ENCODE measurements at places on chromosomes 13 and 19.

GRCh38 chr19:24099829-24100228, 12.8 kb downstream of the ZNF254 start:
- DNase-seq = no peak

GRCh38 chr19:7926727-7927604, 1.0 kb upstream of the CTXN1 start:
- DNase-seq = no peak

GRCh38 chr13:75197803-75198202, 284.2 kb downstream of the TBC1D4 start:
- no peak for DNase-seq

DNA sequence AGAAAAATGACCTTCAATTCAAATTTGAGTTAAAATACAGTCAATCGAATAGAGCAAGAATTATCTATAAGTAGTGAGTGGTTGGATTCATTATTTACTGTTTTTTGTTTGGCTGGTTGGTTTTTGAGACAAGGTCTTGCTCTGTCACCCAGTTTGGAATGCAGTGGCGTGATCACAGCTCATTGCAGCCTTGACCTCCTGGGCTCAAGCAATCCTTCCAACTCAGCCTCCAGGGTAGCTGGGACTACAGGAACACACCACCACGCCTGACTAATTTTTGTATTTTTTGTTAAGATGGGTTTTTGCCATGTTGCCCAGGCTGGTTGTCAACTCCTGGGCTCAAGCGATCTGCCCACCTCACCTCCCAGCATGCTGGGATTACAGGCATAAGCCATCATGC, 25.0 kb downstream of the MTMR6 start:
- no peak for DNase-seq

DNA sequence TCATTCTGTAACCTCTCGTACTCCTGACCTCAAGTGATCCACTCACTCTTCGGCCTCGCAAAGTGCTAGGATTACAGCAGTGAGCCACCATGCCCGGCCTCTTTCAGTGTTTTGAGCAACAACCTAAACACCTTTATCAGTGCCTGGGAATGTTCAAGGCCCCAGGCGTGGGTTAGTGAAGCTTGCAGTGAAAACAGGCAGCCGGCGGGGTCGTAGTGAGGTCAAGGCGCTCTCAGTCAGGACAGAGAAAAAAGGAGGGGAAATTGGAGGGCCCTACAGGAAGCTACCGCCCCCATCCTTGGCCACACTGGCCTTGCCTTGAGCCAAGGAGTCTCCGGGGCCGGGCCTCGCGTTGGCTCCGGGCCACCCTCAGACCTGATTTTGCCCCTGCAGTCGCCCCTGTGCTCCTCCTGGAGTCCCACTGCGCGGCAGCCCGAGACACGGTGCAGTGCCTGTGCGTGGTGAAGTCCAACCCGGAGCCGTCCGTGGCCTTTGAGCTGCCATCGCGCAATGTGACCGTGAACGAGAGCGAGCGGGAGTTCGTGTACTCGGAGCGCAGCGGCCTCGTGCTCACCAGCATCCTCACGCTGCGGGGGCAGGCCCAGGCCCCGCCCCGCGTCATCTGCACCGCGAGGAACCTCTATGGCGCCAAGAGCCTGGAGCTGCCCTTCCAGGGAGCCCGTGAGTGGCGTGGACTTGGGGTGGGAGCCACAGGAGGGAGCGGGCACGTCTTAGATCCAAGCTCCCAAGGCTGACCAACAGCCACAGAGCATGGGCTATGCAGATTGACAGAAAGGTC, 17.7 kb downstream of the MAG start:
- DNase-seq = peak; percentile 50

GRCh38 chr19:47266401-47266941, 8.2 kb upstream of the INAFM1 start:
- DNase-seq = no peak

GRCh38 chr13:26628706-26629105, 71.2 kb downstream of the WASF3 start:
- peak; percentile 51 for DNase-seq

DNA sequence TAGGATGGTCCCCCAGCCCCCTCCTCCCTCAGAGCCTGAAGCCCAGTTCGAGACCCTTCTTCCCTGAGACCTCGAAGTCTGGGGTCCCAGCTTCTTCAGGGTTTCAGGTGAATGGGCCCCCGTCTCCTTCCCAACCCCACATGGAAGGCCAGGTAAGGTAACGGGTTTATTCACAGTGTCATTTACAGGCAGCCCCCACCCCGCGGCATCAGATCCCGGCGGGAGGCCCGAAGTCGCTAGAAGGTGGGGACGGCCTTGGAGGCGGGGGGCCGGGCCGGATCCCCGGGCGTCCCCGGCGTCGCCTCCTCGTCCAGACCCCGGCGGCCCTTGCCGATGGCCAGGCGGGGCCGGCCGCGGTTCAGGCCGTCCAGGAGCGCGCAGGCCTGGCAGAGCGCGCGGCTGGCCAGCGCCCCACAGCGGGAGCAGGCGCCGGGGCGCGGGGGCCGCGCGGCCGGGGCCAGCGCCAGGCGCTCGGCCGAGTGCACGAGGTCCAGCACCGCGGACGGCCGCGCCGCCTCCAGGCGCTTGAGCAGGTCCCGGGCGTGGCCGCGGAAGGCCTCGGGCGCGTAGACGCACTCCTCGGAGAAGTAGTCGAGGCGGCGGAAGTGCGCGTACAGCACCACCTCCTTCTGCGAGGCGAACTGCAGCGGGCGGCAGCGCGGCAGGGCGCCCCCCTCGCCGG, 9.7 kb downstream of the CTU1 start:
- no peak for DNase-seq

- no peak for DNase-seq
Observed at GRCh38 chr13:113080361-113080831, 25.2 kb upstream of the F7 start.

DNA sequence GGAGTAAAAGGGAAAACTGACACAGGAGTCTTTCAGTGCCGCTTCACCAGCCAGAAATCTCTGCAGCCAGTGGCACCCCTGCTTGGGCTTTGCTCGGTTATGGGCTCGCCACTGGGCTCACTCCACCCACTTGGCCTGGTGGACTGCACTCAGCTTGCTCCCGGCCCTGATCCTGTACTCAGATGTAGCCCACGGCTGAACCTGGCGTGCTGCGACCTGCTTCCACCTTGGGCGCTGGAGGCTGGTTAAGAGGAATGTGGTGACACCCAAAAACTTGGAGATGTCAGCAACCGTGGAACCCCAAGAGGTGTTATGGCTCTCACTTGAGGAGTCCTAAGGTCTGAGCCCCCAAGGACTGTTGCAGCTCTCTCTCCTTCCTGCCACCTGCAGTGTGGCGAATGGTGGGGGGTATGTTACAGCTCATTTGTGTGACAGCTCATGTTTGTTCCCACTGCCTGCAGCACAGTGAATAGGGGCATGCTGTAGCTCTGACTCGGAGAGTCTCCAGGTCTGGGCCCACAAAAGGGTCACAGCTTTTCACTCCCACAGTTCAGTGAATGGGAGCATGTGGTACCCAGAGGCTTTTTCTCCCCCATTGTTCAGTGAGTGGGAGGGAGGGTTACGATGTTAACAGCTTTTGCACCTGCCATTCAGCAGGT, 1124.5 kb upstream of the ATXN8OS start:
- no peak for DNase-seq

- no peak for DNase-seq
Observed at GRCh38 chr13:37403776-37404527, 194.6 kb downstream of the POSTN start.

DNA sequence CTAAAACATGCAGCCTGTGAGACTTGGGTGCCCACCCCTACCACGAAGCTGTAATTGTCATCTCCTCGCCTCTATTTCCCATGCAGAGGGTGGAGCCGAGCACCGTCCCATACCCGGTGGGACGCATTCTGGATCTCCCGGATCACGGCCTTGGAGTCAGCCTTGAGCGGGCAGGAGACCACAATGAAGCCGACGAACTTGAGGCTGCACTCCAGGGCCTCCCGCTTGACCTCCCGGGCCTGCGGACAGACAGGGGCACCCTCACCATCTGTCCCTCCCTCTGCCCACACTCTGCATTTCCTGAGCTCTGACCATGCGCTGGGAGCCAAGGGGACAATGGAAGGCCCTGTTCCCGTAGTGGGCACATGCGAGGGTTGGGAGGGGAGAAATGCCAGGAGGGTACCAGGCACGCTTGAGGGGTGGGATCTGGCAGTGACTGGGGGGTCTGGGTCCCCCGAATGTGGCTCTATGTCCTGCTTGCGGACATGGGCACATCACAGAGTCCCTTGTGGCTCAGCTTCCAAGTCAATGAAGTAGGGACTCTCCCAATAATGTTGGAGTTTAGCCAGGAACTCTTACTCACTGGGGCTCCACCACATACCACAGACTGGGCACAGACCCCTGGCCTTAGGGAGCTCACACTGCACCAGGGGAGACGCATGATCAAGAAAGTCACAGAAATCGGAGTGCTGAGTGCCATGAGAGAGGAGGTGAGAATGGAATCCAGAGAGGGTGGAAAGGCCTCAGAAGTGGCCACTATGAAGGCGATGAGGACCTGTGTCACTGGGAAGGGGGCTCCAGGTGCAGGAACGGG, 9.2 kb upstream of the GMIP start:
- no peak for DNase-seq

DNA sequence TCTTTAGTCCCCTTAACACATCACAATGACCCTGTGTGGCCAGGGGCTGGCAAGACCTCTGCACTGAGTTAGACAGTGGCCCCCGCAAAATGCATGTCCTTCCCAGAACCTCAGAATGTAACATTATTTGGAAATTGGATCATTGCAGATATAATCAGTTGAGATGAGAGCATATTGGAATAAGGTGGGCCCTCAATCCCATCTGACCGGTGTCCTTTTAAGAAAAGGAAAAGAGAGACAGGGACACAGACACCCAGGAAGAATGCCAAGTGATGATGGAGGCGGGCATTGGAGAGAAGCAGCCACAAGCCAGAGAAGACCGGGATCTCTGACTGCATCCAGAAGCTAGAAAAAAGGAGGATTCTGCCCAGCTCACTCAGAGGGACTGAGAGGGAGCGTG, 1.8 kb downstream of the FAM187B start:
- DNase-seq = no peak

DNA sequence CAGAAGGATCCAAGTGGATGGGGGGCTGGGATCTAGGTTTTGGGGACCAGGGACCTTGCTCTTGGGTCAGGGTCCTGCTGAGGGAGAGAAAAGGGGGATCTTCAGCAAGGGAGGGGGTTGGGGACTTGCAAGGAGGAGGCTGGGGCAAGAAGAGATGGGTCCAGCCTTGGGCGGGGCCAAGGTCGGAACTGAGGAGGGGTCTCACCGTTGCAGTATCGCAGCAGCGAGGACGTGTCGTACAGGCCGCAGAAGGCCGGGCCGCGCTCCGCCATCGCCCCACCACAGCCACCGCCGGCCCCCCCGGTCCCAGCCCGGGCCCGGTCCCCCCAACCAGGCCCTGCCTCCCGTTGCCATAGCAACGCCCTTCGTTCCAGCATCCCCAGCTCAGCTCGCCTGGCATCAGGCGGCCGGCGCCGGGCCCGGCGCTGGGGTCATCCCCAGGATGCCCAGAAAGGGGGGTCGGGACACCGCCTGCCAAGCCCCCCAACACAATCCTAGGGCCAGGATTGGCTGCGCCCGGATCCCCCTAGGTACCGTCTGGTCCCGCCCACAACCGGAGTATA, 6.0 kb upstream of the EML2 start:
- DNase-seq = no peak

DNA sequence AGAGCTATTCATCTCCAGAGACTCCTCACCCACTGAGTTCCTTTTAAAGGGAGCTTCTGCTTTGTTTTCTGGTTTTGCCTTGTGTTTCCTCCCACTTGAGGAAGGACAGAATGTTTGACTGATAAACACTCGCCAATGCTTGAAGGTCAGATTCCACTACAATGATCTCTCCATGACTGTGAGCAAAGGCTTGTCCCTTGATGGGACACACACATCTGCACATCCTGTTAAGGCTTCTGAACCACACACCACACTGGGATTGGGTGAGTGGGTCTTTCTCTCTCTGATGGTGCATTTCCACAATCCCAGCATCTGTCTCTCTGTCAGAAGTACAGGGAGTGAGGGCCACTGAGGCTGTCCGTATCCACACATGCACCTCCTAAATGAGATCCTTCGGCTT, 245.3 kb downstream of the IRS2 start:
- no peak for DNase-seq

DNA sequence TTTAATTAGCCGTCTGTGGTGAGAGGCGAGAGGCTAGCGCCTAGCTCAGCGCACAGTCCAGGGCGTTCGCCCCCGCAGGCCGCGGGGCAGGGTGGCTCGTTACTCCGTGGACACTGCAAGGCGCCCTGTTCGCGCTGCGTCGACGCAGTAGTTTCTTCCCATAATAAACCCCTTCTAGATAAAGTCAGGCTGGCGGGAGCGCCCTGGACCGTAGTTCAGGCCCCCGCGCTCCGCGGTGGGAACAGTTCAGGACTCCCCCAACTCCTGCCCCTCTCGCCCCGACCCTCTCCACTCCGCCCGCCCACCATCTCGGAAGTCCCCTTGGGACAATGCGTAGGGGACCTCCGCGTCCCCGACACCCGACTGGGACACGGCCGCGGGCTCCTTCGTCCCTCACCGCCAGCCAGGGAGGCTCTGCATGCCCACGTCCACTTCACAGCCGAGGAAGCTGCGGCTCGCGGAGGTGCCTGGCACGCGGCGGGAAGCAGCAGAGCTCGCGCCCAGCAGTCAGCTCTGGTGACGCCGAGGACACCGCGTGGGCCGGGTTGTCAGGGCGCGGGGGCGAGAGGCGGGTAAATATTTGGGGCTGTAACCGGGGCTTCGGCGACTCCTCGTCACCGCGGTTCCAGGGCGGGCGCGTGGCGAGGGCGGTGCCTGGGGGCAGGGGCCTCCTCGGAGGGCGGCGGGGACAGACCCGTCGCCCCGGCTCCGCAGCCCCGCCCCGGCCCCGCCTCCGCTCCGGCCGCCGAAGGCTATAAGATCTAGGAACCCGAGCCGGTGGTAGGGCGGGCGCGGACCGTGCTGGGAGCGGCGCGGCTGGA, at the start of gene RGCC:
RGCC (plus strand) TSS at position 783 of the 821 bp plus-strand sequence. CDS start 158 bp downstream, outside the sequence.
- DNase-seq = peak; percentile 85

DNA sequence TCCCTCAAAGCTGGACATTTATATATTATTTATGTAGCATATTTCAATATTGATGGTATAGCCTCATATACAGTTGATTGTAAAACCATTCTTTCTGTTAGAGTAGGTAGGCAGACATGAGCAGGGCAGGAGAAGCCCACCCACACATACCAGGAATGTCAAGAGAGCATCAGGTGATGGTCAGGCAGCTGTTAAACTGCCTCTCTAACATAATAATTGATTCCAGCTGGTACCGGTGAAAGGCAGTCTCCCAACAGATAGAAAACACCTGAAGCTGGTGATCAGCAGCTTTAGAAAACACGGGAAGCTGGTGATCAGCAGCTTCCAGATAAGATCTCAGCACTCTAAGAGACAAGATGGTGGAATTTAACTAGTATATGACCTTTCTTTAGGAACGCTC, 132.9 kb downstream of the SLITRK6 start:
- DNase-seq = no peak

Data from dermis blood vessel endothelial cell (primary cell).